CD4-positive, alpha-beta T cell treated with Interleukin-15 for 1 hour (primary cell): ENCODE measurements at places on chromosomes 5 and 9.

DNA sequence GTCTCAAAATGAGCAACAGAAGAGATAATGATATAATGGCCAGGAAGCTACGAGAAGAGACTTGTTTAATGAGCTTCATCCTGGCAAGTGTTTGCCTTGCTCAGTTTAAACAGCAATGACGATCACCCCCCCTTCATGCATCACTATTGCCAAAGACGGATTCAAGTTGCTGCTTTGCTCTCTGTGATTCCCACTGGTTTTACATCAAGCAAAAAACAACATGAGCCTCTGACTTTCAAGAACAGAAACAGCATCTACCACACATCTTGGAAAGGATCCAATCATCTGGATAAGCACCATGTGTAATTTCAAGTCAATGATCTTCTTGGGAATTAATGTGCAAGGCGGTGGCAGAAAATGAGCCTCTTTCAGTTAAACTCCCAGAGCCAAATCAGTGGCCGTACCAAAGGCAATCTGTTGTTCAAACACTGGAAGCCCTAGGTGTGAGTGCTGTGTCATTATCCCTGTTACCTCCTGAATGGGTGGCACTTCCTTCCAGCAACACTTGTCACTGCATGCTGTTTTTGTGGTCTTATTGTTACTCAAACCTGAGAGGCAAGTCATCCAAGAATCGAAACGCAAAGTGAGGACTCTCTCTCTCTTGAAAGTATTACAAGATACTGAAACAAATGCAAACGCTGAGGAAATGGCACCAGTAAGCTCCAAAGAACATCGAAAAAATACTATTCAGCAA lies 72.8 kb downstream of the MED27 start:
- no peak for DNase-seq

DNA sequence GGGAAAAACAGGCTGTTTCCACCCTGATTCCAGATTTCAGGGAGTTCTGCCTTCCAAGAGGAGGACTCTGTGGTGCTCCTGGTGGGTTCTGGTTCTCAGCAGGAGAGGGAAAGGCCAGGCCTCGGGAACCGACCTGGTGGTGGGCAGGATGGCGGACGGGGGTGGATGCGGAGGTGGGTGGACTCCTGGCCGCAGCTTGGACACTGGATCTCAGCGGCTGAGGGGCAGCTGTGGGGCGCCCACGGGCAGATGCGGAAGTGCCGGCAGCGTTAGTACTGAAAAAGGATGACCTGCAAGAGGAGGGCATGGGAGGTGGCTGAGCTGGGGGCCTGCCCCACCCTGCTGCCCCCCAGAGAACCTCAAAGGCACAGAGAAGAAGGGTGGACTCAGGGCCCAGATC lies 24.3 kb downstream of the LHX6 start:
- DNase-seq = no peak

DNA sequence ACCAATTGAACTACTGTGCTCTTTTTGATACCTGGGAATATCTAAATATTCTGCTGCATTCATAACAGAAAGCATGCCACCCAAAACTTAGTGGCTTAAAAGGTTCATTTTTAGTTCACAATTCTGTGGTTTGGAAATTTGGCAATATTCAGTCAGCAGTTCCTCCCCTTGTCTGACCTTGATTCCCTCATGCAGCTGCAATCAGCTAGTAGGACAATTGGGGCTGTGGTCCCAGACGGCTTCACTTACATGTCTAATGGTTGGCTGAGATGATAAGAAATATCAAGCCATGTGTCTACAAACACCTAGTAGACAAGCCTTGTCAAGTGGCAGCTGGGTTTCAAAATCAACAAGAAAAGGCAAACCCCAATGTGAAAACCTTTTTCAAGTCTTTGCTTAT lies 51.3 kb downstream of the ANXA1 start:
- DNase-seq = no peak

GRCh38 chr9:88789785-88790184 lies 201.5 kb upstream of the S1PR3 start:
- DNase-seq = no peak

DNA sequence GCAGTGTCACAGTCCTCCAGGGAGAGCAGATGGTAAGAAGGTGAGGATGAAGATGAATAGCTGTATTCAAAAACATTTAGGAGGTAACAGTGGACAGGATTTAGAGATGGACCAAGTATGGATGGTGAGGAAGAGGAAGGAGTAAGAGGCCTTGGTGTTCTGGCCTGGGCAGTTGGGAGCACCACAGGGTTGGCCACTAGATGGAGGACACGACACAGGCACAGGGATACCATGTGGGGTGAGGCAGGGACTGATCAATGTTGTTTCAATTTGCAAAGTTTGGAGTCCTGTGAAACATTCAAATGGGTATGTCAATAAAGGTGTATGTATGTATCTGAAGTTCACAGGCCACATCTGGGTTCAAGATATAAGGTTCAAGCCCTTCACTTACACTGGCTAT lies 141.1 kb upstream of the RASEF start:
- no peak for DNase-seq

DNA sequence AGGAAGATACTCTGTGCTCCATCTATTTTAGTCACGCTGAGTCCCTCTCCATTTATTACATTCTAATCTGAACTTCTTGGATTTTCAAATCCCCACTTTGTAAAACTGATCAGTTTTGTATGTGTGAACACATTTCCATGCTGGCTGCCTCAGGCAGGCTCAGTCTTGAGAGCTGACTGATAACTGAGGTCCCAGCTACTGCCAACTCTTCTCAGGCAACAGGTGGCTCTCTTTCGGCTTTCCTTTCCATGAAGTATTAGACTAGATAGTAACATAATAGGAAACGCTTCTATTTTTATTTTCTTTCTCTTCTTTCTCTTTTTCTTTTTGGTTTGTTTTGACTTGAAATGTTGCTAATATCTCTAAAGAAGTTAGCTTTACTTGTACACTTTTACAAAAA lies 138.4 kb downstream of the TARS1 start:
- no peak for DNase-seq

DNA sequence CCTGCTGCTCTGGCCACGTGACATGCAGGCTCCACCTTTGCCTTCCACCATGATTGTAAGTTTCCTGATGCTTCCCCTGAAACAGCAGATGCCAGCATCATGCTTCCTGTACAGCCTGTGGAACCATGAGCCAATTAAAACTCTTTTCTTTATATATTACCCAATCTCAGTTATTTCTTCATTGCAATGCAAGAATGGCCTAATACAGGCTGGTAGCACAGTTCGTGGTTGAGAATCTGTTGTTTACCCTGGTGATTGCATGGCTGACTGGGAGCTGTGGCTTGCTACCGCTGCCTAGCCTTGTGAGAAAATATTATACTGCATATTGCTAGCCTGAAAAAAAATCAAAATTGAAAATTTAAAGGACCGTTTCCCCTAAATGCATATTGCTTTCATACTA lies 44.8 kb upstream of the PTPN3 start:
- no peak for DNase-seq

GRCh38 chr5:8839361-8840055 lies 706.4 kb downstream of the SEMA5A start:
- DNase-seq = no peak

DNA sequence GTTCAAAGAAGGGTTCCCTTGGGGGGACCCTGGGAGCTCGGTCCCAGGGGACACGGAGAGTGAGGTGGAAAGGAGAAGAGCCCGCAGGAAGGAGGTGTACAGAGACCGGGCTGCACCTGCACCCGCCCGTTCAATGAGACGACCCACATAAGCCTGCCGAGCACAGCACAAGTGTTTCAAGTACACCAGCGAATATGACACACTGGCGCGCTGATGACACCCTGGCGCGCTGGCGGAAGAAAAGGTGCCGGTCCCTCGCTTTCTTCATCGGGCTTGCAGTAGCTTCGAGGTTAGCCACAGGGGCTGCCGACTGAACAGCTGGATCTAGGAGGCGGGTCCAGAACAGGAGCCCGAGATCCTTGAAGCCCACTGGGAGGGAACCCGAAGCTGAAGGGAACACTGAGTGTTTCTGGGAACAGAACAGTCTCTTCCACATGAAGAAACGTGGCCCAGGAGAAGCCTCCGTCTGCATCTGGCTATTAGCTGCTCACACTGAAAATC lies 1.4 kb downstream of the TBC1D9B start:
- no peak for DNase-seq

GRCh38 chr5:170746075-170746960 lies 37.2 kb upstream of the GABRP start:
- no peak for DNase-seq

GRCh38 chr5:94872526-94872925 lies 254.1 kb downstream of the SLF1 start:
- no peak for DNase-seq

DNA sequence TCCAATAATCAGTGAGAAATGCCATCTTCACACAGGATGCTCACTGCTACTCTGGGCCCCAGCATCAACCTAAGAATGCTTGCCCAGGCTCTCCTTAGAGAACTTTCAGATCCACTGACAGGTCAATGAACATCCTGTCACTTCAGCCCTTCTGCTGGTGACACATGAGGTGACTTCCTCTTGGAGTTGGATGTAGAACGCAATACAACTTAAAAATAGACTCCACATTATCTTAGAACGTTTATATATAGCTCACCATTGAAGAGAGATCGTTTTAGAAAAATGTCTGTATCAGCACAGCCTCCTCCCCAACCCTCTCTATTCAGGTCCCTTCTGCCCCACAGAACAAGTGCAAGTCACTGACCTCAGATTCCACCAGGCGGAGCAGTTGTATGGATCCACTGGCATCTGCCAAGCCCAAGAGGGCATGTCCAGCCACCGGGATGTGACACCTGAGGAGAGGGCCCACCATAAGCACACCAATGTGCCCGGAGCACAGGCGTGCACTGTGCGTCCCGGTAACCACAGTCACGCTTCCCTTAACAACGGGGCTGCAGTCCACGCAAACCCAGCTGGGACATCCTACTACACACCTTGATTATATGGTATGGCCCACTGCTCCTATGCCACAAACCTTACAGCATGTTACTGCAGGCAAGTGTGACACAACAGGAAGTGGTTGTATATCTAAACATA lies 2.9 kb downstream of the DPH7 start:
- DNase-seq = no peak

DNA sequence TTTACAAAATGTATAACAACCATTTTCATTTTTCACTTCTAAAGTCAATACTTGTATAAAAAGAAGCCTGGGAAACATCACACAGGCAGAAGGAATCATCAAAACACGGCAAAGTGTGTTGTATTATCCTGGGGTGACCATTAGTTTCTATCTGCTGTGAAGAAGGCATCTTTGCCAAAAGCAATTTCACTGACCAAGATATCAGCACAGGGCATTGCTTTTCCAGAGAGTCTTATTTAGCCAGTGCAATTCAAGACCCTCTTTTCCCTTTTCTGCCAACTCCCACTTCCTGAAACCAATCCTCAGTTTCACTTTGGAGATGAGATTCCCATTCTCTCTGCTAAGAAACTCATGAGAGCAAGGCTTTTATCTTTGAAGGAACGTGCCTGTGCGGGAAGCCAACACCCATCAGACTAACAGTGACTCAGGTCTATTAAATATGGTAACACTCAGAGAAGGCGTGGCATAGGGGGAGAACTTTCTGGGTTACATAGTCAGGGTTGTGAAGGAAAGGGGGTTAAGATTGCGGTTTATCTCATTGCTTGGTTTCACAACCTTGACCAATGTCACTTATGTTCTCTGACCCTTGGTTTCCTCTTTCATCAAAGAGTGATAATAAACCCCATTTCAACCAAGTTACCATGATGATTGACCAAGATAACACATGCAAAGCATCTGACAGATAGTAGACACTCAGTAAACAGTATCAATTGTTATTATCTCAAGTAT lies 666.9 kb upstream of the KLF4 start:
- DNase-seq = no peak

DNA sequence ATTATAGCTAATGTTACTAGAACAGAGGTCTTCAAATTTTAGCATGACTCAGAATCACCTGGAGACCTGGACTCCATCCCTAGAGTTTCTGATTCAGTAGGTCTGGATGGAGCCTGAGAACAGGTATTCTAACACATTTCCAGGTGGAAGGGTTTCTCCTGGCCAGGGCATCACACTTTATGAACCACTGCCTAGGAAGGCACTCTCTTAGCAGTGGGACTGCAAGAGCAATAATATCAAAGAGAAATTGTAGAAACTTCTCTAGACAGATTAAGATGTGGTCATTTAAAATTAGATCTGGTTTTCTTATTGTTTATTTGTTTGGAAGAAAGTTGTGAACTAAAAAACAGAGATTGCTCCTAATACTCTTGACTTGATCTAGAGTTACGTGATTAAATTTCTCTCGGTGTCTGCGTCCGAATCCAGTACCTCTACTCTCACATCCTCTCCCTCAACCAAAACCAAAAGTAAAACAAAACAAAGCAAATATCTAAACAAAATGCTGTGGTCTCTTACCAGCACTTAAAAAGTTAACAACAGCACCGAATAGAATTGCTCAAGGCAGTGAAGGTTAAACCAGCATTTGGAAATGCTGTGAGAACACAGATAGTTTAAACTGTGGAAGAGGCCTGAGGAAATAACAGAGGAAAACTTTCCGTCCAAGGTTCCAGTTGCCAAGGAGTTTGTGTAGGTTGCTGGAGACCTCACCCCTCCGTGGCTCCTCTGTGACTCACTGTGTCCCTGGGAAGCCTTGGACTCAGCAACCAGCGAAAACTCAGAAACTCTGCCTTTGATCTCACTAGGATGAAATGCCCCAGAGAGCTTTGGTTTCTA lies 193.4 kb downstream of the ARRDC3 start:
- peak; percentile 24 for DNase-seq

DNA sequence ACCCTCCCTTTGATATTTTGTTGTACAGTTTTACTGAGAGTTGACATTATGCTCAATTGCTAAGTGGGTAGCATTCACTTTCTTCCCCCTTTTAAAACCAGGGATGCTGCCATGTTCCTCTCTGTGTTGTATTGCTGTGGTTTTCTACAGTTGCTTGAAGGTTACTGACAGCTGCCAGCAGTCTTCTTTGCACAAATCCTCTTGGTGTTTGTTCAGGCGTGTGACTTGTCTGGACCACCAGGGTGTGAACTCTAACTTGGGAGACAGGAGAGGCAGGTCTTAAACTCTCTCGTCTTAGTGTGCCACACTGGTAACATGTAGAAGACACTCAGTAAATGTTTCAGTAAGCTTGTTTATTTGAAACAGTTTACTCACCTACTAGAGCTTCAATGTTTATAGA lies 25.1 kb downstream of the SLC44A1 start:
- no peak for DNase-seq

DNA sequence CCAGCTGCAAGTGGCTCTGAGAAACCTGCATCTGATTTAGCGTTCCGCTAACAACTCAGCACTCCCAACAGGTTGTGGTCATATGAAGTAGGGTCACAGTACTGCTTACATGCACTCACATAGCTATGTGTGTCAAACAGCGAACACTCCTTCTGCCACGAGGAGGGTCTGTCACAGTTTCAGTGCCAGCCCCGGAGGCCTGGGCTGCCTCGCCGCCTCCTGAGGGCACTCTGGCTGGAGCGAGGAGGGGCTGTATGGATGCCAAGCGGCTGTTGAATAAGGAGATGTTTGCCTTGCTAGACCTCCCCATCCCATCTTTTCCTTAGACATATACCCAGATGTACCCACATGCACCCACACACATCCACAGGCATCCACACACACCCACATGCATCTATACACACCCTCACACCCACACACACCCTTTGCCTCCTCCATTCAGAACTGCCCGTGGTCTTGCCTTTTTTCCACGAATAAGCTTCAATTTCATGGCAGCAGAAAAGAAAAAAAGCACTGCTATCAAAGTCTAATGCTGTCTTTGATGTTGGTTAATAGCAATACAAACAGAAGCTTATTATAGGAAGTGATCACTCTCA lies 95.7 kb downstream of the HSD17B3 start:
- DNase-seq = no peak

GRCh38 chr5:93034621-93035590 lies 546.1 kb downstream of the NR2F1-AS1 start:
- no peak for DNase-seq

GRCh38 chr9:127714951-127715469 lies 453 bp downstream of the PTRH1 start:
- no peak for DNase-seq

- no peak for DNase-seq
Measured at GRCh38 chr9:3506164-3506563, 19.6 kb downstream of the RFX3 start.
